ENCODE measurements at places on chromosomes 11 and 22.

DNA sequence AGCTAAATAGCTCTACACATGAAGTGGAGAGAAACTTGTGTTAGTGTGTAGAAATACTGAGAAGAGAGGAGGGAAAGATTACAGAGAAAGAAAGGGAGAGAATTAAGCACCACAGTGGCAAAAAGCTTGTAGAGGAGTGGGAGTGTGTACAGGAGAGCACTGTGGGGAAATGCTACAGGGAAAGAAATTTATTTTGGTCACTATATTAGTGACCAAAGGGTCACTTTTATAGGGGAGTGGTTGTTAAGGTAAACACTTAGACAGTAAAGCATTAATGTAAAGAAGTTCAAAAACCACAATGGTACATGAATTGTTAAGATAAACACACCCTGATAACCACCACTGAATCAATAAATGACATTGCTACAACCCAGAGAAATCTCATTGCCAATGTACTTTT lies 307.2 kb upstream of the CTSC start:
- no peak for DNase-seq
- H3K4me3 ChIP-seq = no peak overlapping the region
- H3K36me3 ChIP-seq = no peaks in the 10 kb centered on the region
- H3K4me1 ChIP-seq = no peaks in the 10 kb centered on the region
- H3K27me3 ChIP-seq = no peaks in the 10 kb centered on the region
- no peak overlapping the region for H3K27ac ChIP-seq

- H3K4me1 ChIP-seq = no peaks in the 10 kb centered on the region
- DNase-seq = no peak
- H3K36me3 ChIP-seq = peaks cover 10% of the 10 kb centered on the region
- H3K27ac ChIP-seq = no peak overlapping the region
These were observed 54.9 kb downstream of the CD82 start for GRCh38 chr11:44620328-44620725.

DNA sequence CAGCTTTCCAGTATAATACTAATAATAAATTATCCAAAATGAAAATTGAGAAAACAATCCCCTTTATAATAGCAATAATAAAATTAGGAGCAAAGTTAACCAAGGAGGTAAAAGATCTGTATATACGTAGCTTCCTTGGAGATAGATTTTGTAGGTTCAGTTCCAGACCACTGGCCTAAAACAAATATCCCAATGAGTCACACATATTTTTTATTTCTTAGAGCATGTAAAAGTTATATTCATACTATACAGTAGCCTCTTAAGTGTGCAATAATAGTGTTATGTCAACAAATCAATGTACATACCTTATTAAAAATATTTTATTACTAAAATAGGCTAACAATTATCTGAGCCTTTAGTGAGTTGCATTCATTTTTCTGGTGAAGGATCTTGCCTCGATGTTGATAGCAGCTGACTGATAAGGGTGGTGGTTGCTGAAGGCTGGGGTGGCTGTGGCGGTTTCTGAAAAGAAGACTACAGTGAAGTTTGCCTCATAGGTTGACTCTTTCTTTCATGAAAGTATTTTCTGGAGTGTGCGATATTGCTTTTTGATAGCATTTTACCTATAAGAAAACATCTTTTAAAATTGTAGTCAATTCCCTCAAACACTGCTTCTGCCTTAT lies 178.5 kb downstream of the ARHGAP42 start:
- no peak overlapping the region for H3K27ac ChIP-seq
- no peak overlapping the region for H3K4me3 ChIP-seq
- peak; percentile 30 for DNase-seq
- H3K36me3 ChIP-seq = no peaks in the 10 kb centered on the region
- H3K4me1 ChIP-seq = peaks cover 5% of the 10 kb centered on the region

DNA sequence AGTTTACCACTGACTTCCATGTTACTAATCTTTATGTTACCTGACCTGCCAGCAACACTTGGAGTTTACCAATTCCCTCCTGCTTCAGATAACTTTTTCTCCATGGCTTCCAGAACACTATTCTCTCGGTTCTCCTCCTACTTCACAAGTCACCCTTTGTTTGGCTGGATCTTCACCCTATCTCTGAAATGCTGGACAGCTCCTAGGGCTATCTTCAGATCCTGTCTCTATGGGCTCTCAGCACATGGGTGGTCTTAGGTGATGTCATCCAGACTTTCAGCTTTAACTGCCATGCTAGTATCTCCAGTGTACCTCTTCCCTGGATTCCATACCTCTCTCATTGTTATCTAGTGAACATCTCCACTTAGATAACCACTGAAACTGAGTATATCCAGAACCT lies 12.2 kb upstream of the VWCE start:
- no peak for DNase-seq
- no peak overlapping the region for H3K27ac ChIP-seq

DNA sequence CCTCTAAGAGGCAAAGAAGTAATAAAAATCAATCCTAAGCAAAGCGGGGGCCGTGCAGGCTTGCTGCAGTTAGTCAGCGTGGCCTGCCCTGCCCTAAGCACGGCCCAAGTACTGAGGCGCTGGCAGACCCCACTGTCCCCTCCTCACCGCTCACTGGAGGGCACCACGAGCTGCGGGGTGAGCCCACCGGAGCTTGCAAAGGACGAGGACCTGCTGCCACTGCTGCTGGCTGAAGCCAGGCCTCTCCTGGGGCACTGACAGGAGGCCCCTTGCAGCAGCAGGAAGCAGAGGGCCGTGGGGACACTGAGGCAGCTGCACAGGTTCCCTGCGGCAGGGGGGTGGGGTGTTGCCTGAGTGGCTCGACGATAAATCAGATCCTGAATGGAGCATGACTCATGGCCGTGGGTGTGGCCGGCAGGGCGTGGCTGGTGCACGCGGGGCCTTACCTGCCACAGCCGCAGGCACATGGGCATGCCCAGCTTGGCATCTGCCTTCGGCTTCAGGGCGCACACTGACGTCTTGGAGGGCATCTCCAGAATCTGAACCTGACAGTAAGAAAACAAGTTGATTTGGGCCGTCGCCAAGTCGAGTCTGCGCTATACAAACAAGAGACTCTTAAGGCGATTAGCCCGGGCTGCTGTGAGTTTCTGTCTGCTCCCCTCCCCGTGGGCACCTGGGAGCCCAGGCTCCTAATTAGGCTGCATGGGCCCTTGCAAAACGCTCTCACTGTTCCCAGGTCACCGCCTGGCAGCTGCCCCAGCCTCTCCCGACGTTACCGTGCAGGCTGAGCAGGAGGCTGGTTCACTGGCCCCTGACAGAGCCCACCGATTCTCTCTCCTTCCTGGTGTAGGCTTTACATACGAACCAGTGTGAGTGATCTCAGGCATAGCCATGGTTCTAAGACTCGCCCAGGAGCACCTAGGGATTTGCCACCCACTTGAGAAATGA lies 45.9 kb downstream of the TBX1 start:
- H3K27ac ChIP-seq = no peak overlapping the region
- H3K4me3 ChIP-seq = no peak overlapping the region
- no peaks in the 10 kb centered on the region for H3K27me3 ChIP-seq
- peaks cover 14% of the 10 kb centered on the region for H3K4me1 ChIP-seq

GRCh38 chr22:49211176-49211575 lies 616.5 kb downstream of the BRD1 start:
- H3K27me3 ChIP-seq = no peaks in the 10 kb centered on the region
- no peak overlapping the region for H3K27ac ChIP-seq
- no peaks in the 10 kb centered on the region for H3K36me3 ChIP-seq
- no peak overlapping the region for H3K4me3 ChIP-seq
- DNase-seq = no peak

DNA sequence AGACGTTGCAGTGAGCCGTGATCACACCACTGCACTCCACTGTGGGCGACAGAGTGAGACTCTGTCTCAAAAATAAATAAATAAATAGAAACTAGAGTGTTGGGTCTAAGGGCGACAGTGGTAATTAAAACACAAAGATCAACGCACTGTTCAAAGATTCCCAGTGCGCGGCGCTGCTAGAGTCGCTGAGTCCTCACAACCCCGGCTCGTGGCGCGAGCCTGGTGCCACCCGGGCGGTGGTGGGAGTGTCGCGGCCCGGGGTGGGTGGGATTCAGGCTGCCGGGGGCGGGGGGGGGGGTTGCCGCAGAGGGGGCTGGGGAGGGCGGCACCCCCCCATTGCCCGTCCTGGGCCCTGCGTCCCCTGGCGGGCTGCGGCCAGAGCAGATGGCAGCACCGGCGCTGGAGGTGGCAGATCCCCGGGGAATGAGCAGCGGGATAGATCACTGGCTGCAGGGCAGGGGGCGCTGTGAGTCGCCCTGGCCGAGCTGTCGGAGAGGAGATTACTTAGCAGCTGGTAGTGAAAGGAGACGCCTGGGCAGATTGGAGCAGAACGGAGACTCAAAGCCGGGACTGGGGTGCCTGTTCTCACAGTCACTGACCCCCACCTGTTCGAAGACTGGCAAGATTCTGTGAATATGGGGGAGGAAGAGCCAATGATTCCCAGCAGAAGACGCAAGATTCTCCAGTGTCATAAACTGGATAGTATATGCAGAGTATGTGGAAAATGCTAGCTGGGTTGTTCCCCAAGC lies 30.2 kb upstream of the APOBEC3A start:
- H3K36me3 ChIP-seq = no peaks in the 10 kb centered on the region
- no peak overlapping the region for H3K27ac ChIP-seq
- no peak overlapping the region for H3K4me3 ChIP-seq
- H3K27me3 ChIP-seq = no peaks in the 10 kb centered on the region
- peaks cover 6% of the 10 kb centered on the region for H3K4me1 ChIP-seq

- no peaks in the 10 kb centered on the region for H3K36me3 ChIP-seq
- H3K4me1 ChIP-seq = no peaks in the 10 kb centered on the region
- no peak within 1 kb of the TSS for H3K4me3 ChIP-seq
- no peak within 1 kb of the TSS for H3K27ac ChIP-seq
- H3K27me3 ChIP-seq = no peaks in the 10 kb centered on the region
These were observed at the start of gene SLC22A9 for GRCh38 chr11:63369165-63369970. TSS of gene SLC22A9 (plus strand) at chr11:63369785. CDS start at chr11:63370057, 272 bp downstream.

GRCh38 chr11:96474263-96474662 lies 84.5 kb downstream of the JRKL start:
- DNase-seq = no peak
- H3K4me1 ChIP-seq = no peaks in the 10 kb centered on the region
- no peak overlapping the region for H3K27ac ChIP-seq
- H3K4me3 ChIP-seq = no peak overlapping the region
- no peaks in the 10 kb centered on the region for H3K36me3 ChIP-seq
- H3K27me3 ChIP-seq = no peaks in the 10 kb centered on the region

- peaks cover 84% of the 10 kb centered on the region for H3K27me3 ChIP-seq
- peak; percentile 21 for DNase-seq
- H3K27ac ChIP-seq = no peak overlapping the region
- H3K4me1 ChIP-seq = no peaks in the 10 kb centered on the region
These were observed 75.3 kb downstream of the PDE2A start for GRCh38 chr11:72598906-72599305.

DNA sequence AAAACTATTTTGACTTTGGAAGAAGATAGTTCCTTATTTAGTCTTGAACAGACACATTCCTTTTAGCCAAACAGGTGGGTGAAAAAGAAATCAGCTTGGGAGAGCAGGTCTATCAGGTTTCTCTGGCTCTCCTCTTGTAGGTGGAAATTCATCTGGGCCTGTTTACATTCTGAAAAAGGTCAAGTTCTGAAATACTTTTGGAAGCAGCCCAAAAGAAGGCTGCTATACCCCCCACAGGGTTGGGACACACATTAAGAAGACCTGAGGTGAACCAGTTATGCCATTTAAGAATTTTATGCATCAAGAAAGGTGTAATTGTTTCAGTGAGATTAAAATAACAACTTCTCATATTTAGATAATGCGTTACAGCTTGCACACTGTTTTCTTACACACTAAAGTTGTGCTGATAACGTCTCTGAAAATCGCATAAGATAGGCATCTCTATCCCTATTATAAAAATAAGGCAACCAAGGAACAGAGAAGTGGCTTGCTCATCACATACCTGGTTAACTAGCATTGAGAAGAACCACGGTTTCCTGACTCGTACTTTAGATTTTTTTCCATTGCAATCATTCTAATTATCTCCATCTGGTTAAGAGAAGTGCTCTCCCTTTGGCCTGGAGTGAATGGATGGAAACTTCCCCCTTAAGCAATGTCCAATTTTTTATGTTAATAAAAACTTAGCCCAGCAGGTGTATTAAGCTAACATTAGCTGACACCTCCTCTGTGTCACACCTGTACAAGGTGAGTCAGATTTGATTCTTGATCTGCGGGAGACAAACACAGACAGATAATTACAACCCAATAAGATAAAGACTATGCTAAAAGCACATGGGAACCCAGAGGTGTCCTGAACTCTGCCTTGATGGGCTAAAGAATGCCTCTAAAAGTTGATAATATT lies 60.5 kb upstream of the UCP3 start:
- no peak overlapping the region for H3K4me3 ChIP-seq
- H3K27me3 ChIP-seq = no peaks in the 10 kb centered on the region
- H3K36me3 ChIP-seq = peaks cover 10% of the 10 kb centered on the region
- peak; percentile 41 for DNase-seq
- no peak overlapping the region for H3K27ac ChIP-seq

GRCh38 chr11:18050848-18051247 lies 4.8 kb upstream of the TPH1 start:
- peaks cover 12% of the 10 kb centered on the region for H3K27me3 ChIP-seq
- DNase-seq = no peak
- H3K36me3 ChIP-seq = no peaks in the 10 kb centered on the region
- no peaks in the 10 kb centered on the region for H3K4me1 ChIP-seq
- no peak overlapping the region for H3K27ac ChIP-seq

DNA sequence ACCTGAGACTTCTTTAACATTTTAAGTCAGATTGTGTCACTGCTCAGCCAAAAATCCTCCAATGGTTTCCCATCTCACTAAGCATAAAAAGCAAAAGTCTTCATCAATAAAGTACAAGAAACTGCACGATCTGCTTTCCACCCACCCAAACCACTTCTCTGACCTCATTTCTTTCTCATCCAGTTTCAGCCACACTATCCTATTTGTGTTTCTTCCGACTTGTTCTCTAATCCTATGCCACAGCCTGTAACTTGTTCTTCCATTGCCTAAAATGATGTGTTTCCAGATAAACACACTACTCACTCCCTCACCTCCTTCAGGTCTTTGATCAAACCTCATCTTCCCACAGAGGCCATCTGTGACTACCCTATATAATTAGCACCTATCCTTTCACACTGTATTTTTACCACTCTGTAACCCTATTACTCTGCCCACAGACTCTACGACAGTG lies 28.4 kb downstream of the ARHGAP32 start:
- no peaks in the 10 kb centered on the region for H3K36me3 ChIP-seq
- H3K27me3 ChIP-seq = no peaks in the 10 kb centered on the region
- DNase-seq = peak; percentile 10
- H3K4me1 ChIP-seq = no peaks in the 10 kb centered on the region

- peaks cover 2% of the 10 kb centered on the region for H3K27me3 ChIP-seq
- DNase-seq = no peak
- H3K27ac ChIP-seq = no peak overlapping the region
- H3K36me3 ChIP-seq = no peaks in the 10 kb centered on the region
- no peaks in the 10 kb centered on the region for H3K4me1 ChIP-seq
These were observed 515.6 kb upstream of the CCDC90B start for GRCh38 chr11:83801799-83802198.

- no peaks in the 10 kb centered on the region for H3K4me1 ChIP-seq
- H3K27me3 ChIP-seq = no peaks in the 10 kb centered on the region
- no peak overlapping the region for H3K27ac ChIP-seq
- H3K4me3 ChIP-seq = no peak overlapping the region
- peaks cover under 1% of the 10 kb centered on the region for H3K36me3 ChIP-seq
- peak; percentile 67 for DNase-seq
These were observed 37.0 kb upstream of the DNAJB7 start for GRCh38 chr22:40898850-40899357.

All from IMR-90 (cell line).